Activated gamma-delta T cell treated with Interleukin-2 at 50 U/mL for 16 hours (primary cell): ENCODE measurements at places on chromosomes 5 and 9.

DNA sequence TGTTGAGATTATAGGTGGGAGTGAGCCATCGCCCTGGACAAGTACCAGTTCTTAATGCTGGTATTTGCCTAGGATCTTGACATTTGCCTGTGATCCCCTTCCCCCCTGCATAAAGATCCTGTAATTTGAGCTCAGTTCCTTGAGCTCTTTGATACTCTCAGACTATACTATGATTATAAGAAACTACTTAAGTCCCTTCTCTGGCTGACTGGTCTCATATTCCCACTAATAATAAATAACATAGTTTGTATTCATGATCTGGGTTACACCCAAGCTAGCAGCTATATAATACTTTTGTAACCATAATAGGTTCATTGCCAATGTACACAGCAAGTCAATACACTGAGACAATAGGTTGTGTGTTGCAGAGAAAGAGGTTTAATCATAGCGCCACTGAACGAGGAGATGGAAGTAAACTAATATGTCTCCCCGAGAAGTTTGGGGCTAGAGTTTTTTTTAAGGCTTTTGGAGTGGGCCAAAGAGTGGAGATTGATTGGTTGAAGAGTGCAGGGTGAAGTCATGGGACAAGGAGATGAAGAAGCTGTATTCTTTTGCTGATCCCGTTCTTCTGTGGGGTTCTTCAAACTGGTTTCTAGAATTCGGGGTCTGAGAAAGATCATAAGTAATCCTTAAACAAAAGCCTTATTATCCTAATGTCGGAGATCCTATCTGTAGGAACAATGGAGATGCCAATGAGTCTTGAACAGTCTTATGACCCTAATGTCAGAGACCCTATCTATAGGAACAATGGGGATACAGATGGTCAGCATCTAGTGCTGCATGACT is 20.7 kb upstream of the SHOC1 start:
- DNase-seq, result no peak

DNA sequence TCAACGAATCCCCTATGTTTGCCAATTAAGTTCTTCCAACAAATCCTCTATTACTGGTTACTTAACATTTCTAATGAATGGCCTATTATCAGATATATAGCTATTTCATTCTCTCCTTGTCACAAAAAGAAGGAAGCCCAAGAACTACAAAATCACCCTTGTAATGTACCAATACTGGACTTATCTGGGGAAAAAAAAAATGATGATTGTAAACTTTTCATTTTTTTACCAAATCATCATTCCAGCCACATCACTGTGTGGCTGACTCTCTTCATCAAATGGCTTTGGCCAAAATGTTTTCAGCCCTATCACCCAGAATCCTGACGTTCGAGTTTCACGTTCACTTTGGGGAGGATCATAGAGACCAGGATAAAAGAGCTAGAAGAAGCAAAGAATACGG is 216.7 kb downstream of the ACTL7B start:
- no peak for DNase-seq

DNA sequence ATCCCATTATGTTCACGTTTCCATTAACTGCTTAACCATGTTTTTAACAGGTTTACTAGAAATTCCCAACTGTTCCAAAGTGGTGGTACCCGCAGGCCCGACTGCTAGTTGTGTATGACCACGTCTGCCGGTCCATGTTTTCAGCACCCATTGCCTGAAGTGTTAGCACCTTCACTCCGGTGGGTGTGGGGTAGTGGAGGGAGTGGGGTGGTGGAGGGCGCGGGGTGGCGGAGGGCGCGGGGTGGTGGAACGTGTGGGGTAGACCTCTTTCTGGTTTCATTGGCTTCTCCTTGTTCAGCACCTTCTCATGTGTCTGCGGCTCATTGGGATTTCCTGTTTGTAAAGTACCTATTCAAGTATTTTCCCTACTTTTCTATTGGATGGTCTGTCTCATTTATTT is 37.7 kb downstream of the TPPP start:
- no peak for DNase-seq

GRCh38 chr9:121972501-121972981 is 120.6 kb downstream of the TTLL11 start:
- DNase-seq, result no peak

GRCh38 chr5:12936221-12936620 is 1008.3 kb downstream of the DNAH5 start:
- DNase-seq, result no peak

DNA sequence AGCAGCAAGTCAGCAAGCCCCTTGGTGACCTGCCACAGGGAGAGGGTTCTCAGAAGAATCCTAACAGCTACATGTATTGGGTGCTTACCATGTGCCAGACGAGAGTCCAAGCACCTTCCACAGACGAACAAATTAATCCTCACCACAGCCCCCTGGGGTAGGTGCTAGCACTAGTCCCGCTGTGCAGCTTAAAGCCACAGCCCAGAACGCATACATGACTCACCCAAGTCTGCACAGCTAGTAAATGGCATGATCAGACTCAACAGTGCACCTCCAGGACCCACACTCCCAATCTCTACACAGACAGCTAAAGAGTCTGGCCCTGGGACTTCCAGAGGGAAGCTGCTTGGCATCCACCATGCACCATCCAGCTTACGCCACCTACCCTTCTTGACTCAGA is 111.5 kb downstream of the PAX5 start:
- DNase-seq, result no peak

DNA sequence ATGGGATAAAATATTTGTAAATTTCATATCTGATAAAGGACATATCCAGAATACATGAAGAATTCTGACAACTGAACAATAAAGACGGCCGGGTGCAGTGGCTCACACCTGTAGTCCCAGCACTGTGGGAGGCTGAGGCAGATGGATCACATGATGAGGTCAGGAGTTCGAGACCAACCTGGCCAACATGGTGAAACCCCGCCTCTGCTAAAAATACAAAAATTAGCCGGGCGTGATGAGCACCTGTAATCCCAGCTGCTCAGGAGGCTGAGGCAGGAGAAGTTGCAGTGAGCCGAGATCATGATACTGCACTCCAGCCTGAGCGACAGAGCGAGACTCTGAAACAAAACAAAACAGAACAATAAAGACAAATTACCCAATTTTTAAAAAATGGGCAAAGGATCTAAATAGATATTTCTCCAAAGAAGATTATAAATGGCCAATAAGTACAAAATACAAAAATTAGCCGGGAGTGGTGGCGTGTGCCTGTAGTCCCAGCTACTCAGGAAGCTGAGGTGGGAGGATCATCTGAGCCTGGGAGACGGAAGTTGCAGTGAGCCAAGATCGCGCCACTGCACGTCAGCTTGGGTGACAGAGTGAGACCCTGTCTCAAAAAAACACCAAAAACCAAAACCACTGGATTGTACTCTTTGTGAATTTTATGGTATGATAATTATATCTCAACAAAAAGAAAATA is 9.6 kb upstream of the NSD1 start:
- DNase-seq, result no peak

- DNase-seq, result no peak
Measured at GRCh38 chr9:37608250-37608649, 15.9 kb upstream of the TOMM5 start.

GRCh38 chr5:5149154-5149553 is 9.0 kb downstream of the ADAMTS16 start:
- no peak for DNase-seq

DNA sequence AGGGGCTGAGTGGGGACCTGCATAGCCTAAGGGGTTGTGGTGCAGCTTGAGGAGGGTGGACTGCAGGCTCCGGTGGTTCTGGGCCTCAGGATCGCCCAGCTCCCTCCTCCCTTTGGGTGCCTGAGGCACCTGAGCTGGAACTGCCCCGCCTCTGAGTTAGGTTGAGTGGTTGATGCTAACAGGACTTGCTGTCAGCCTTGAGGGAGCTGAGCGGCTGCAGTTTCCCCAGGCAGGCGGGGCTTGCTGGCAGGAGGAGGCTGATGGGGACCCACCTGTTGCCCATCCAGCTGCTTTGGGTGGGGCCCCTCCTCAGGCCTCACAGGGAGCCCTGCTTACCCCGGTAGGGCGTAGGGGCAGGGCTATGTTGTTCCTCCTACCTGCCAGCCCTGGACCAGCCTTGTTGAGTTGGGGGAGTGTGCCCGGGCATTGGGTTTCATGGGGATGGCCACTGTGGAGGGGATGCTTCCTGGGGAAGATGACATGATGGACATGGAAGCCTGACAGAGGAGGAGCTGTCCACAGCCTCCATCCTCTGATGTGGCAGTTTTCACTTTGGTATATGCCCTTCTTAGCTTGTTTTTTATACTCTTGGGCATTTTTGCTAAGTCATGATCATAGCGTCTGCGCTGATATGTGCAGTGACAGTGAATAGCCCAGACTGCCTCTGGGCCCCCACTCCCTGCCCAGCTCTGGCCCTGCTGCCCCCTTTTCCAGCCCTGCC is 14.3 kb downstream of the WNK2 start:
- DNase-seq, result no peak

DNA sequence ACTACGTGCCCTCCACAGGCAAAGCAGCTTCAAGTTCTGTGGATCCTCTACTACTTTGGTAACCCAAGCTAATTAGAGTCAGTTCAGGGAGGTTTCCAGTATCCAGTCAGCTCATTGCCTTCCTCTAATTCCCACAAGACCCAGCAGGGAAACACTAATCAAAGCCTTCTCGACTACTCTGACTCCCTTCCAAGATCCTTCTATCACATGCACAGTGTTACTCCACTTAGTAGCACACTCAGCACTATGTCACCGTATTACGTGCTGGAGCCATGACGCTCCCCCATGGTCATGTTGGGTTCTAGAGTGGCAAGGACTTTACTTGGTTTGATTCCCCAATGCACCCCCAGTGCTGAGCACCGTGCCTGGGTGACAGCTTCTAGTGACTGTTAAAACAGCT is 53.0 kb downstream of the DCP2 start:
- DNase-seq, result no peak

DNA sequence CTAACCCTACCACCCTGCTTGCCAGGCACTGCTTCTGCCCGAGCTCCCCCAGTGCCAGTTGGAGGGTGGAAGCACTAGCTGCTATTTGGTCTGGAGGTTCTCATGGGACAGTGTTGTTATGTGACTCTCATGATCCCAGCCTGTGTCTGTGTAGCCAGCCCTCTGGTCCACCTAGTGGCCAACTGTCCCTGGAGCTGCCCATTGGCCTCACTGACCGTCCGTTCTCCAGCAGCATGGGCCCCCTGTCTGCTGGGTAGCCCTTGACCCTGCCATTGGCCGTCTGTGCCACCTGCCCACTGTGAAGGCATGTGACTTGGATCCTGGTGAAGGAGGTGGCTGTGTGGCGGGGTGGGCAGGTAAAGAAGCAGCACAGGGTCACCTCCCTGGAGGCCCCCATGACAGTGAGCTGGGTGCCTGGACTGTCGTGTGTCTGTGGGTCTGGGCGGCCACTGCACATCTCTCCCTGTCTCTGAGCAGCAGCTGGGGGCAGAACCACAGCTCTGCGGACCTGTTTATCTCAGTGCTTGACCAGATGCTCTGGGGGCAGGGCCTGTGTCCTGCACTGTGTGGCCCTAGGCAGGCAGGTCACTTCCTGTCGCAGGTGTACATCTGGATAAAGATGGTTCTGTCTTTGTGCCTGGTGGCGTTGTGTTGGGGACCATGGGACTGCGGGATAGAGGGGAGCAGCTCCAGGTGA is 11.4 kb downstream of the PHF2 start:
- no peak for DNase-seq

DNA sequence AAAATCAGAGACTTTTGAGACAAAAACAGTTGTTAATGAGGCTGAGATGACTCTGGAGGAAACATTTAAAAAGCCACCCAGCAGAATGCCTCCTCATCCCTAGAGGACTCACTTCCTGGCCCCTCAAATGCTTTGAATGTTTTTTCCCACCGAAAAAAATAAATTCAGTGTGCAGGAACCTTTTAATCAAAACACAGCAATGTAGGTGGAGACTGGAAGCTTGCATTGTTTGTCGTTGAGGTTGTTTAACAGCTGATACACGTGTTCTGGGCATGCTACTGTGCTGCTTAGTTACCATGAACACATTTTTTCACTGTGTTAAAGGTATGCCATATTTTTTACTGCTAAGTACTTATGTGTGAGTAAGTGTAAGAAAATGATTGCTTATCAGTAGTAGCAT is 65.7 kb upstream of the ADCY2 start:
- no peak for DNase-seq

DNA sequence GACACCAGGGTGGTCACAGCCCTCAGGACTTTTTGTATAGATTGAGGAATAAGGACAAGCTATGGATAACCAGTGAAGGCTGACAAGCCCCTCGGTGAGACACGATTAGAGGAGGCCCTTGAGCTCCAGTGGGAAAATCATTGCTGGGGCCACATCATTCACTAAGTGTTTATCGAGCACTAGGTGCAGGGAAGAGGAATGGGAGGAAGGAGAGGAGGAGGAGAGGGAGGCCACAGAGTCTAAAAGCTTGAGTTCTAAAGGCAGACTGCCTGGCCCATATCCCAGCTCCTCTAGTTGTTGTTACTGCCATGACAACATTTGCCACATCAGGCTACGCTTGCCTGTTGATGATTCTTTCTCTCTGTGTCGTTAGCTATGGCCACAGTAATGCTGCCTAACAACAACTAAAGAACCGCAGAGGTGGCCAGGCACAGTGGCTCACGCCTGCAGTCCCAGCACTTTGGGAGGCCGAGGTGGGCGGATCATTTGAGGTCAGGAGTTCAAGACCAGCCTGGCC is 37.6 kb downstream of the NKX2-5 start:
- DNase-seq, result no peak

- DNase-seq, result no peak
Measured at GRCh38 chr9:112249277-112249676, 74.2 kb upstream of the SUSD1 start.

- no peak for DNase-seq
Measured at GRCh38 chr9:94478755-94479730, 75.8 kb upstream of the PCAT7 start.

GRCh38 chr9:68876273-68876672 is 137.6 kb downstream of the PRKACG start:
- DNase-seq, result no peak

GRCh38 chr5:81209869-81210493 is 23.1 kb upstream of the CKMT2 start:
- DNase-seq, result no peak

DNA sequence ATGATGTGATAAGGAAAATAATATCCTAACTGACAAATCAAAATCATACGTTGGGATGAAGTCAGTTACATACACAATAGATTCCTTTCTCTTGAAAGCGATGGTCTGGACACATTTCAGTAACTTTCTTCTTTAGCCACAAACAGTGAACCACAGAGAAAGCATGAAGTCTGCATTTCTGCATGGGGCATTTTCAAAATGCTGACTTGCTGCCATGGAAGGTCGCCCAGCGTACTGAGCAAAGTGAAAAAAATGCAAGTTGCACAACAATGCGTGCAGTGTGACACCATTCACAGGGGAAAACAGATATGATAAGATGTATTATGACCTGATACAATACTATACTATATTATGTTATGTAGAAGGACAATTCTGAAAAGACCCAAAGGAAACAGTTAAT is 146.3 kb downstream of the SNX18 start:
- DNase-seq, result no peak

DNA sequence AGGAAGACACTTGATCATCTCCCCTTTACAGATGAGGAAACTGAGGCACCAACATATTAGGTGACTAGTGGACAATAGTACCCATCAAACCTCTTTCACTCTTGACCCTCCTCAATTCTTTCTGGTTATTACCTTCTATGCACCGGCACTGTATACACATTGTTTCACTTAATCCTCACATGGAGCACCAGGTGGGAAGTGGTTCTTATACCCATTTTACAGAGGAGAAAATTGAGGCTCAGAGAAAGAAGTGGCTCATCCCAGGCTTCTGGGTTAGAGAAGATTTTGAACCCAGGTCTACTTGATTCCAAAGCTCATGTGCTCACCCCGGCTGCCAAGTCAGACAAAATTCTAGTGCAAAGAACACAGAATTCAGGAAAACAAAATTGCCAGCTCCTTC is 17.4 kb upstream of the DENND1A start:
- DNase-seq, result no peak
